ENCODE measurements at places on chromosomes 7 and 10. TPM values are rescaled to one million over a fixed set of nuclear protein-coding genes. Genes with fewer than 3 reads are reported as not detected.

ADCY1 gene
- 2.5 TPM for total RNA-seq

ATG9B gene
- total RNA-seq = 0.14 TPM

CRHR2 gene
- not detected for total RNA-seq

CALCR gene
- not detected for total RNA-seq

C7orf57 gene
- 0.25 TPM for total RNA-seq

WNT16 gene
- total RNA-seq = not detected

CCDC186 gene
- total RNA-seq = 7.0 TPM

ZNF316 gene
- 13.5 TPM for total RNA-seq

AEBP1 gene
- not detected for total RNA-seq

INPP5A gene
- 14.2 TPM for total RNA-seq

TMEM225B gene
- total RNA-seq = 0.92 TPM

MEOX2 gene
- not detected for total RNA-seq

NACAD gene
- 0.18 TPM for total RNA-seq

CDC123 gene
- 131 TPM for total RNA-seq

PAOX gene
- total RNA-seq = 2.4 TPM

ADAM8 gene
- 3.0 TPM for total RNA-seq

TEX36 gene
- not detected for total RNA-seq

AP1S1 gene
- total RNA-seq = 137 TPM

CLDN4 gene
- 4.9 TPM for total RNA-seq

TRIL gene
- not detected for total RNA-seq

ZNF853 gene
- 2.2 TPM for total RNA-seq

Measured in A549 treated with DMSO at 1 μM for 4 hours (cell line).